ENCODE measurements at places on chromosomes 3 and 15.

- DNase-seq: no peak
Observed at GRCh38 chr3:99248130-99248529, 346.6 kb upstream of the DCBLD2 start.

- no peak for DNase-seq
Observed at GRCh38 chr15:54567408-54568035, 589.3 kb downstream of the UNC13C start.

DNA sequence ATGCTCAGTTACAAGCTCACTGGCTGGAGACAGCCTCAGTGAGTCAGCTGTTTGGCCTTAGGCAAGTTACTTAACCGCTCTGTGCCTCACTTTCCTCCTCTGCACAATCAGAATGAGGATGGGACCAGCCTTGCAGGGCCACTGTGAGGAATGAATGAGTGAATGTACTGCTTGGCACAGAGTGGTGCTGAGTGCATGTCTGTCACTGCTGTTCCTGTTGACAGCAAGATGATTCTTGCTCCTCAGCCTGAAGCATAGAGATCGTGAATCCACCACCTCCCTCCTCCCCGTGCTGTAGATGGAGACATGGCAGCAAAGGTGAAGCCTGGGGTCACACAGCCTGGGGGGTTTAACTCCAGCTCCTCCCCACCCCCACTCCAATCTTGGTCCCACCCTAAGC lies 14.6 kb upstream of the GRIP2 start:
- DNase-seq: no peak

DNA sequence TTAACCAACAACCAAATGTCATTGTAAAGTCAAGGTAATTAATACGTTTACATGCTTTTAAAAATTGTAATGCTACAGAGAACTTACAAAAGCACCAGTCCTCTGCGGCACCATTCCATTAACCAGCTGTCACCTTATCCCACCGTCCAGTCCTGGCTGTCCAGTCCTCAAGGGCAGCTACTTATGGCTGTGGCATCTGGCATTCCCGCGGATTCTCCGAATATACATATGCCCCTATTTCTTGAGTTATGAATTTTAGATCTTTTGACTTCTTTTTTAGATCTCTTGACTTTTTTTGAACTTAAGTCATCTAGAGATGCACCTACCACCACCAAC lies 382 bp upstream of the POMGNT2 start:
- no peak for DNase-seq

- no peak for DNase-seq
Observed at GRCh38 chr15:71679793-71680353, 130.5 kb upstream of the NR2E3 start.

DNA sequence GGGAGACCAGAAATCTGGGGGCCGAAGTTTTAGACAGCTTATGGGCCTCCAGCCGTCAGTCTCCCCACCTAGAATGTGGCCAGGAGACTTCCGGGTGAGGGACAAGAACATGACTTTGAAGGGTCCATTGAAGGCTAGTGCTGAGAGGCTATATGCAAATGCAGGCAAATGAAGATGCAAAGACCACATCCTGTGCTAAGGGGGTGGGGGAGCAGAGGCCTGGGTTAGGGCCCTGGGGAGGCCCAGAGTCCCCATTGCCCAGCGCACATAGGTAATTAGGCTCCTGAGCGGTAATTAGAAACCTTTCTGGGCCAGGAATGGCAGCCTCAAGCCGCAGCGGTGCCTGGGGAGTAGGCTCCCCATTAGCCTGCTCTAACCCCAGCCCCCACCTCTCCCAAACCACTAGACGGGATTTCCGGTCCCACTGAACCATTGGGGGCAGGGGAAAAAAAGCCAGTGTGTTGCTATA lies 6.8 kb downstream of the CSK start:
- DNase-seq: no peak

- no peak for DNase-seq
Observed at GRCh38 chr3:111848283-111848682, 10.8 kb upstream of the PHLDB2 start.

DNA sequence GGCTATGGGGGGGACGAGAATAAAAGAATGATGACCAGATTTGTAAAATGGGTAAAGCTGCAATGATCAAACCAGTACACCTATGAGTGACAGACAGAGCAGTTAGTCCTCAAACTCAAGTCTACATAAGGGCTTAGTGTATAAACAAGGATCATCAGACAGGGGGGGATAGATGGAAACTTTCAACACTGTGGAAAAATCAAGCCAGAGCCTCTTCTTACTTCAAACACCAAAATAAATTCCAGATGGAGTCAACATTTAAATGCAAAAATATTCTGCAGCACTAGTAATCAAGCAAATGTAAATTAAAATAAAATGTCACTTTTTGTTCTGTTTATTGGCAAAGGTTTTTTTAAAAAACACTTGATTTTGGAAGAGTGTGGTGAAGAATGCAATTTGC lies 205.9 kb upstream of the RGMA start:
- no peak for DNase-seq

GRCh38 chr3:24100696-24101402 lies 155.8 kb downstream of the NR1D2 start:
- no peak for DNase-seq

- no peak for DNase-seq
Observed at GRCh38 chr3:81003008-81003645, 758.3 kb downstream of the GBE1 start.

- DNase-seq: no peak
Observed at GRCh38 chr3:12194669-12195161, 36.0 kb upstream of the TIMP4 start.

DNA sequence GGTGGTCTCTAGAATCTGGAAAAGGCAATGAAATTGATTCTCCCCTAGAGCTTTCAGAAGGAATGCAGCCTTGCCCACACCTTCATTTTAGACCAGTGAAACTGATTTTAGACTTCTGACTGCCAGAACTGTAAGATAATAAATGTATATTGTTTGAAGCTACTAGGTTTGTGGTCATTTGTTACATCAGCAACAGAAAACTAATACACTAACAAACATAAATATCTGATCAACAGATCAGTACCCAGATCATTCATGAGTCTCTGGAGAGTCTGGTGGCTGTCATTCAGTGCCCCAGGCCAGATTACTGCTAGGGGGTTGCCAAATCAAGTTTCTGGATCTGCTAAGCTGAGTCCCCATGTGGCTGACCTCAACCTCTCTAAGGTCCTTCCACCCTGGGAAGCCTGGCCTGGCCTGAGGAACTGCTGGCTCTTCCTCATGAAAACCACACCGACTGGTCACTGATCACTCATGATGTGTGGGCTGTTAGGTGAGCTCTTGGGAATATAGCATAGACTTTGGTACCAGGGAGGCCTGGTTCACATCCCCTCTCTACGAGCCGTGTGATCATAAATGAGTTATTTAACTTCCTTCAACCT lies 11.1 kb upstream of the LACTB start:
- DNase-seq: no peak

GRCh38 chr3:98874602-98875249 lies 26.8 kb downstream of the DCBLD2 start:
- DNase-seq: no peak

- peak; percentile 2 for DNase-seq
Observed at GRCh38 chr3:40623567-40623966, 98.8 kb downstream of the ZNF621 start.

GRCh38 chr3:54897028-54897711 lies 30.7 kb downstream of the LRTM1 start:
- DNase-seq: no peak

GRCh38 chr3:116135457-116136085 lies 309.7 kb downstream of the LSAMP start:
- no peak for DNase-seq

- DNase-seq: no peak
Observed at GRCh38 chr3:153897025-153897723, 224.0 kb upstream of the ARHGEF26 start.

DNA sequence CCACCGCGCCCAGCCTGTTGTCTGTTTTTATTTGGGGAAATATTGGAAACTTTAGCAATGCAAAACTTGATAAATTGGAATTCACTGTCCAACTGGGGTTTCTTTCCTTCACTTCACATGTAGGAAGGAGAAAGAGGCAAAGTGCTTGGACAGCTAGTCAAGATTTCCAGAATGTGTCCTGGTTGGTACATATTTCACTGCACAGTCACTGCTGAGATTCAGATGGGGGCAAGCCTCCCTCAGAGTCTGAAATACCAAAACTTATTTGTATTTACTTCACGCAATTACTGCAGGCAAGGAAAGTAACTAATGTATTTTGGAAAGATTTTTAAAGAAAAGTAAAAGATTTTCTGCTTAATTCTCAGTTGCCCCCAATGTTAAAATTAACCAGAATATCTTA lies 21.0 kb downstream of the LRRC31 start:
- no peak for DNase-seq

DNA sequence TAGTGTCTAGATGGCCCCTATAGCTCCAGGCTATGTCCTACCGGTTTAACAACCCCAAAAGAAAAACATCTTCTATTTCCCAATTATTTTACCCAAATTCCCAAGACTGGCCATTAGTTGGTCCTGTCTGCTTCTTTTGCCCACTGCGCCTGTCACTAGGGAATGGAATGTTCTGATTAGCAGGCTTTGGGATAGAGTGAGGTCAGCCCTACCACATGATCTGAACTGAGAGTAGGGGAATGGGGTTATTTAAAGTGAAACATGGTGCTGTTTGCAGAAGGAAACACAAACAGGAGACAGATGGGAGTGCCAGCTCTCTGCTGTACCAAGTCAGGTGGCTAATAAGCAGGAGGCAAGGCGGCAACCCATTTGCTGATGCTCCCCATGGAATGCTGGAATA lies 635.6 kb upstream of the CFAP20DC start:
- no peak for DNase-seq

- DNase-seq: no peak
Observed at GRCh38 chr15:80562846-80563245, 132.3 kb upstream of the ABHD17C start.

All from esophagus squamous epithelium (tissue), 5 donors.